ENCODE measurements at places on chromosomes 5 and 9.
A peak's percentile ranks its signal among the peaks of the same experiment; 100 is the strongest.

DNA sequence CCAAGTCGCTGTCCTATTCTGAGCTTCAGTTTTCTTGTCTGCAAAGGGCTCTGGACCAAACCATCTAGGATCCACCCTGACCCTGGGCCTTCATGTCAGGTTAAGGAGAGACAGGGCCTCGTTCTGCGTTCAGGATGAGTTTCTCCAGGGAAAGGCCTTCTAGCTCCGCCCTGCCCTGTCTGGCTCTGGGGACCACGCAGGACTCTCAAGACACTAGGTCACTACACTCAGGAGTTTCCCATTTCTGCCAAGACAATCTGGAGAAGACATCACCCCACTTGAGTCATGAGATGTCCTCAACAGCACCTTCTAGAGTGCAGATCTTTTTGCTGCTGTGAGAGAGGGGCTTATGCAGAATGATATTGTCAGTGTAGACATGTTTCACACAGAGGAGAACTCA lies 53.2 kb upstream of the KCNMB1 start:
- no peak for DNase-seq

- DNase-seq, result no peak
Observed at GRCh38 chr5:115132465-115132864, 37.2 kb downstream of the TRIM36 start.

DNA sequence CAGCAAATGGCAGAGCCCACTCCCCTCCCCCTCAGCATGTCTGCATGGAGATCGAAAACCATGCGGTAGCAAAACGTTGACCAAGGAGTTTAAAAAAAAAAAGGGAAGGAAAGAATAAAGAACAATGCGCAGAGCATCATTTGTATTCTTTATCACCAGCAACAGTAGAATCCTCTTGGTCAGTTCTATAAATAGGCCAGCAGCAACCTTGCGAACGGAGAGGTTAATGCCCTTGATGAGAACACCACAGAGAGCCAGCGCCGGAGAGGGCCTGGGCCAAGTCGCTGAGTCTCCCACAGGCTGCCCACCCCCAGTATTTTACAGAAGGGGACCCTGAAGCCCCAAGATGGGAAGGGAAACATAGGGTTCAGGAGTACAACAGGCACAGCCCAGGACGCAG lies 22.7 kb downstream of the WHRN start:
- DNase-seq, result no peak

DNA sequence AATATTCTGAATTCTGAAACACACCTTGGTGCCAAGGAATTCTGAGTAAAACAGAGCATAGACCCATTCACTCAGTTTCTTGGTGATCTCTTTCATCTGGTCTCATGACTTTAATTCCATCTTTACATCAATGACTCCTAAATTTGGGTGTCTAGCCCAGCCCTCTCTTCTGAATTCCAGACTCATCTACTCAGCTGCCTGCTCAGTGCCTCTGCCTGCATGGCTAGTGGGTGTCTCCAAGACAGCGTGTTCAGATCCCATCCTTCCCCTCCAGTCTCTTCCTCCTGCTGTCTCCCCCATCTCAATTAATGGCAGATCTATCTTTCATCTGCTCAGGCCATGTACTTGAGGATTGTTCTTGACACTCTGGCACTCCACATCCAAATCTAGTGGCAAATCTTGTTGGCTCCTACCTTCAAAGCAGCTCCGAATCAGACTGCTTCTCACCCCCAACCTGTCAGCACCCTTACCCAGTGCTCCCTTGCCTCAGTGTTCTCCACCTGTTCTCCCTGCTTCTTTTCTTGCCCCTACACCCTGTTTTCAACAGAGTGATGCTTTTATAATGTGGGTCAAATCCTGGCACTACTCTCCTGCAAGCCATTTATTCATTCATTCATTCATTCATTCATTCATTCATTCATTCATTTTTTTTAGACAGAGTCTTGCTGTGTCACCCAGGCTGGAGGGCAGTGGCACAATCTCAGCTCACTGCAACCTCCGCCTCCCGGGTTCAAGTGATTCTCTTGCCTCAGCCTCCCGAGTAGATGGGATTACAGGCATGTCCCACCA lies 5.3 kb downstream of the CAVIN4 start:
- DNase-seq, result no peak

GRCh38 chr9:272251-273213 lies 57.9 kb downstream of the DOCK8 start:
- peak; percentile 42 for DNase-seq

- DNase-seq, result no peak
Observed at GRCh38 chr5:172647352-172648012, 6.4 kb downstream of the NEURL1B start.

GRCh38 chr5:102867992-102868662 lies 113.0 kb downstream of the PAM start:
- no peak for DNase-seq

DNA sequence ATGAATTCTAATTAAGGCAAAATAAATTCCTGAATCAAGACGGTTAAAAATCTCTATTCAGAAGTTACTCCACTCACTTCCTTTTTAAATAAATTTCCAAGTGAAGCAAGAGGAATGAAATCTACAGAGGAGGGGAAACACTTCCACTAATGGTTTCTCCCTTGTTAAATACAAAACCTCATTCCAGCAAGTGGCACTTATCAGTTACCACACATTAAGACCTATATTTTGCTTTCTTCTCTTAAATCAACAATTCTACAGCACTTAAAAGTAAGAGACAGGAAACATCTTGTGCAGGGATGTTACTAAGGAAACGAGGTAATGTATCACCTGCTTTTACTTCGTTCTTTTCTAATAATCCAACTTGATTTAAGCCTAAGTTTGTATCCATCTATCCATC lies 172.6 kb downstream of the RAPGEF6 start:
- no peak for DNase-seq

DNA sequence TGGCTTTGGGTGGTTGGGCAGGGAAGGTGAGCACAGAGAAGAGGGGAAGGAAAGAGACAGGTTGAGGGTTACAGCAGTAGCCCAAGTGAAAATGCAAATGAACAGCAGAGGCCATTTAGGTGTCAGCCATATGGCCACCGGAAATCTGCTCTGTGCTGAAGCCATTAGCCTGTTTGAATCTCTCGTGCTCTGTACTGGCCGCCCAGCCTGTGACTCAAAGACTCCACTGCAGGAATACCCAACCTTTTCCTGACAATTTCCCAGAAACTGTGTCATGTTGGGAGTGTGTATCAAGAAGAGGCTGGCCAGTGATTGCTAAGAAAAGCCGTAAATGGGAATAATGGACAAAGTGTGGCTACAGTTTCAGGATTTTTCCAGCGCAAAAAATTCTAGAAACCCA lies 35.9 kb upstream of the RAI14 start:
- no peak for DNase-seq

- no peak for DNase-seq
Observed at GRCh38 chr9:21502586-21502985, 20.5 kb upstream of the IFNE start.

Measured in stimulated activated CD4-positive, alpha-beta T cell treated with anti-CD3 and anti-CD28 coated beads, TNF-alpha, amount 100 ng/mL, for 48 hours (primary cell).